Breast epithelium (tissue), 4 donors: ENCODE measurements at places on chromosomes 5 and 9.

- DNase-seq = peak; percentile 42
These were observed 42.8 kb upstream of the EGFL7 start for GRCh38 chr9:136619742-136620440.

DNA sequence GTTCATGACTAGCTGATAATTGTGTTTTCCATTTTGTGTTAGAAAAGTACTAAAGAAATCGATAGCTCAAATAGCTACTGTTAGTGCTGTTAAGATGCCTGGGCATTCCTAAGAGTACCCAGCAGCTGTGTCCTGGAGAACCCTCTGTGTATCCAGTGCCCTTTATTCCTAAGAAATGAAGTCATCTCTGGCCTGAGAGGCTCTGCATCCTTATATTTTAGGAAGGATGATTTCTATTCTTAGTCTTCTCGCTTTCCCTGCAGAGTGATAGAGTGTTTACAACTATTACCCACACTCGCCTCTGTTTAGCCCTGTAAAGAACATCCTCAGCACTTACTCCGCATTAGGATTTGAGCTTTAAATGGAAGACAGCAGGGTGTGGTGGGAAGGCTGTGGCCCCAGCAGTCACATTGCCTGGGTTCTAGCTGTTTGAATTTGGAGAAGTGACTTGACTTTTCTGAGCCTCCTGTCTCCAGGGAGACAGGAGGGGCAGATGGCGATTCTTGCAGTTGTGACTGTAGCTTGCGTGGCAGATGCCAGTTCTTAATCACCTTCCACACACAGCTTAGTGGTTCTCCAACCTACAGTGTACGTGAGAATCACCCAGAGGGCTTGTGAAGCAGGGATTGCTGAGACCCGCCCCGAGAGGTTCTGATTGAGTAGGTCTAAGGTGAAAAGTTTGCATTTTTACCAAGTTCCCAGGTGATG is 177.2 kb upstream of the PITX1 start:
- no peak for DNase-seq

DNA sequence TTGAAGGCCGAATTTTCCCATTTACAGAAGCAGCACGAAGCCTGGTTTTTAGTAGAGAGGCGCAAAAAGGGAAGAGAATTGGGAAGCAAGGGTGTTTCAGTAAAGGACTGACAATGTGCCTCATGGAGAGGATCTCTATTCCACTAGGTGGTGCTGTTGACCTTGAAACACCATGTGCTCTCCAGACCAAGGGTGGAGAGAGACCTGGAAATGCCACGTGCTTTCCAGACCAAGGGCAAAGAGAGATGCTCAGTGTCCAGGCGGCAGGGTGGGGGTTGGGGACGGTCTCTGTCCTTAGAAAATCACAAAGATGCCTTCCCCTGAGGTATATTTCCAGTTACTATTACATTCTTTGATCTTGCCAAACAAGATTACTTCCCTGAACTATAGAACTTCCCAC is 425.3 kb downstream of the CSNK1G3 start:
- DNase-seq = no peak

DNA sequence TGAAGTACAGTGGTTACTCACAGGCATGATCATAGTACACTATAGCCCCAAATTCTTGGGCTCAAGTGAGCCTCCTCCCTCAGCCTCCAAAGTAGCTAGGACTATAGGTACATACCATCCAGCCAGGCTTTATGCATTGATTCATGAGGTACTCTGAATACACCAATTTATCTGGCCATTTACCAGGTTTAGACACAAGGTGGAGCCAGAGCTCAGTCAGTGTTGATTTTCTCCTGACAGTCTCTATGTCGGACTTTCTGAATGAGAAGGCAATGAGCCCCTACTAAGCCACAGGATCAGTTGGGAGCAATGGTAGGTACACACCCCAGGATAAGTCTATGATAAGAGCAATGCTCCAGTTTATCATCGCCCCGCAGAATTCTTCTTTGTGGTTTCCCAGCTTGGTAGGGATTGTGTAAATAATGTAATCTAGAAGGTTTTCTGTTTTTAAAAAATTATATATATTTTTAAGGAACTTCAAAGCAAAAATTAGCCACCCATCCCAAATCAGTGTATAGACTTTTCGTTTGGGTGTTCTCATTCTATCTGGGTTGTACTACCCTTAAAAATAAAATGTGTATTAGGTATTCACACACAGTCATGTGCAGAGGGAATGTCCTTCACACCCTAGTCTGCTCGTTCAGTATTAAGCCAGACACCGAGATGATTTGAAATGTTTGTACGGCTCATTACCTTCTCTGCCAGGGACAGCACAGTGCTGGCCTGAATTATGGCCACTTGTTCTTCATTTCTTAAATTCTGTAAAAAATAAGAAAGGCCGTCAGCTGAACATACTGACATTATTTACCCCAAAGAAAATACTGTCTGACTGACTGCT is 118.4 kb upstream of the DPYSL3 start:
- no peak for DNase-seq

- no peak for DNase-seq
These were observed 117.2 kb downstream of the ARHGEF28 start for GRCh38 chr5:73743161-73743560.

GRCh38 chr5:34026089-34026761 is 16.8 kb downstream of the C1QTNF3 start:
- no peak for DNase-seq
